Mammary microvascular endothelial cell (primary cell): ENCODE measurements at places on chromosomes 1 and 21. TPM values are rescaled to one million over a fixed set of nuclear protein-coding genes. Genes with fewer than 3 reads are reported as not detected.

Gene FAM3B
- total RNA-seq, result not detected in 2 replicates

Gene SPATA21
- not detected in 2 replicates for total RNA-seq

Gene SPATA17
- total RNA-seq, result not detected in 2 replicates

Gene FGR
- 0.13 and 0.44 TPM in 2 replicates for total RNA-seq

Gene PIGR
- not detected in 2 replicates for total RNA-seq

Gene HCRTR1
- 0.13 and 0.30 TPM in 2 replicates for total RNA-seq

Gene PDC
- not detected in 2 replicates for total RNA-seq
